Stimulated activated CD8-positive, alpha-beta memory T cell treated with anti-CD3 and anti-CD28 coated beads, Interleukin-7, amount 100 ng/mL, for 4 hours (primary cell): ENCODE measurements at places on chromosomes 7 and 10.

DNA sequence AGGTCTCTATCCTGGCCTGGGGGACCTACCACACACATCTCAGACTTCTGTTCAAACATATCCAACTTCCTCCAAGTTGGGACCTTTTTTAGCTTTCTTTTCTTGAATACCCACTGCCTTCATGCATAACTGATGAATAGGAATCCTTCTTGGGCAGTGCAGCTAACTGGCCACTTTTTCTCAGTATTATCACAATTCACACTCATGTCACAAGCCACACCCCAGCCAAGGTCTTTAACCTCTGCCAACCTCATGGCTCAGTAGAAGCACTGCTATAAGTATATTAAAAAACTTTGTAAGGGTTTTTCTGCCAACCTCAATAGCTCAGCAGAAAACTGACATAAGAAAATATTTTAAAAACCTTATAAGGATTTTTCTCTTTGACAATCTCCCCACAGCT is 44.5 kb downstream of the HHEX start:
- no peak for DNase-seq

DNA sequence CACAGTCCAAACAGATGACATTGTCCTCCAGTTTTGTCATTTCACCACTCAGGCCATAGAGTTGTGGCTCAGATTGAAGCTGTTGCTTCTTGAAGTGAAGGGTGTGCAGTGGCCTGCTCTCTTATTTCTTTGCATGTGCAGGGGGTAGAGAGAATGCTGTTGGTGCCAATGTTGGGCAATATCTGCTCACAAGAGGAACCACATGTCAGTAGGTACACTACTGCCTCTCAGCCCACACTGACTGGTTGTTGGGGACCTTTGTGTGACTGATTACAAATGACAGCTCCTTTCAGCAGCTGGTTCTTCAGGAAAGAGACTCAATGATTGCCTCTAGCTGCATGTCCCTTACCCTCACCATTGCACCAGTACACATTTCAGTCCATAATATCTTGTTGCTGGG is 21.9 kb upstream of the SFTPA1 start:
- DNase-seq, result no peak

DNA sequence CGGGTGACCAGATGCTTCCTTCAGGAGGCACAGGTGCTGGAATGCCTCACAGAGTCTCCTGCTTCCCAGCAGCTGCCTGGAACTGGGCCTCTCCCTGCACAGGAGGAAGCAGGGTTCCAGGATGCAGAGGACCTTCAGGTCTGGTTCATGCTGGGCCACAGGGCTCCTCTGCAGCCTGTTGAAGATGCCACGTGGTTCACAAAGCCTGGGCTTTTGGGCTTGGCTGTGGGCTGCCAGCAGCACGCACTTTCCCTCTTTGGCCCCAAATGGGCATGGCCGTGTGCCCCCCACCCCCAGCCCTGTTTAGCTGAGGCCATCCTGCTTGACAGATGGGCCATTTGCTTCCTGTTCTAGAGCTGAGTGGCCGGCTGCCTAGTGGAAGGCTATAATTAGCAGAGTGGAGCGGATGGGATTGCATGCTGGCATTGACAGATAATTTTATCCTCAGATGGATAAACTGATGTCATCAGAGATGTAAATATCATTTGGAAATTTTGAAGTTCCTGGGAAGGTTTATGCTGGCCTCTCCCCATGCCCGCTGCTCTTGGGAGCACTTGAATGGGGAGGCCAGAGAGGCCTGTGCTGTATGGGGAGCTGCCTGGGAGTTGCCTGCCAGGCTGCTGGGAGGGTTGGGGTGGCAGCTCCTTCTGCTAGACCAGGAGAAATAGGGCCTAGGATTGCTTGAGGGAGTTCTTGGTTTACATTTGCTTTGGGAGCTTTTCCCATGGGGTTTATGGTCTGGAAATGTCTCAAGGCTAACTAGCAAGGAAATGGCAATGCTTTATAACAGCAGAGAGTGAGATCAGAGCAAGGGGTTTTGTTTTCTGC is 28.2 kb downstream of the TSPAN15 start:
- no peak for DNase-seq

- no peak for DNase-seq
Measured at GRCh38 chr7:55026867-55027490, 8.2 kb downstream of the EGFR start.

GRCh38 chr7:127587663-127588018 is 570 bp upstream of the ARF5 start:
- no peak for DNase-seq

DNA sequence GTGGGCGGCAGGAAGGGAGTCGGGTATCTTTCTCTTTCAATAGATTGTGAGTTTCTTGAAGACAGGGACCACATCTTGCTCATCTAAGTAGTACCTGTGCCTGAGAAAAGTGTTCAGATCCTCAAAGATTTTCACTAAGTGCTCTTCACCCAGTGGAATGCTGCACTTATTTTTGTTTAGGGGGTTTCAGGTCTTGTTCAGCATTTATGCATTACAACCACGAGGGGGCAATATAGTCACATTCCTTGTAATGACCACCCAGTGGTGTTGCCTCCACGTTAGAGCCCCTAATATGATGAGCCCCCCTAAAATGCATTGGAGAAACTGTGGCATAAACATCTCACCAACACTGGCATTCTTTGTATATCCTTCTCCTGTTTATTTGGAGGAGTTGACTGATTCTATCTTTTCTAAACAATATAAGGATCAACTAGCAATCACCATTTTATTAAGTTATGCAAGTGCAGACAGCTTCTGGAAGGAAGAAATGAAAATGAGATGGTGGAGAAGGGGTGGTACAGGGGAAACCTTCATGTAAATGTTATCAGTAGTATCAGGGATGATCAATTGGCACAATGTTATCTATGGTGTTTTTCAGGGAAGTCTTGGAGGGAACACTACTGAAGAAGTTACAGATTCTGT is 3.1 kb upstream of the PAPSS2 start:
- no peak for DNase-seq

GRCh38 chr10:123139521-123140163 is 3.9 kb downstream of the HMX3 start:
- DNase-seq, result no peak

- no peak for DNase-seq
Measured at GRCh38 chr10:10734356-10735064, 283.2 kb upstream of the CELF2 start.

- DNase-seq, result no peak
Measured at GRCh38 chr10:112803961-112804401, 146.1 kb upstream of the TCF7L2 start.

DNA sequence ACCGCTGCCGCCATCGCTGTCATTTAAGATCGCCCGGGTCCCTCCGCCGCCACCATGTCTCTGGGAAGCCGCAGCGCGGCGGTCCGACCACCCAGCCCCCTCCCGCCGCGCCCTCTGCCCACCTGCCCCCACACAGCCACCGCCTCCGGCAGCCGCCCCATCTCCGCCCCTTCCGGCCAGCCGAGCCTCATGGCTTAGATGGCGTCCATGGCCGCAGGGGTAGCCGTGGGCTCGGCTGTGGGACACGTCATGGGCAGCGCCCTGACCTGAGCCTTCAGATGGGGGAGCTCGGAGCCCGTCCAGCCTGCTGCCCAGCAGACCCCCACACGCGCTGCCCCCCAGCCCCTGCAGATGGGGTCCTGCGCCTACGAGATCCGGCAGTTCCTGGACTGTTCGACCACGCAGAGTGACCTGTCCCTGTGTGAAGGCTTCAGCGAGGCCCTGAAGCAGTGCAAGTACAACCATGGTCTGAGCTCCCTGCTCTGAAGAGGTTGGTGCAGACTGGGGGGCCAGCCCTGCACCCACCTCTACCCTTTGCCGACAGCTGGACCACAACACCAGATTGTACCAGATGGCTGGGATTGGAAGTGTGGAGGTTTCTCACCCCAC is 38.0 kb upstream of the TARP start:
- no peak for DNase-seq

DNA sequence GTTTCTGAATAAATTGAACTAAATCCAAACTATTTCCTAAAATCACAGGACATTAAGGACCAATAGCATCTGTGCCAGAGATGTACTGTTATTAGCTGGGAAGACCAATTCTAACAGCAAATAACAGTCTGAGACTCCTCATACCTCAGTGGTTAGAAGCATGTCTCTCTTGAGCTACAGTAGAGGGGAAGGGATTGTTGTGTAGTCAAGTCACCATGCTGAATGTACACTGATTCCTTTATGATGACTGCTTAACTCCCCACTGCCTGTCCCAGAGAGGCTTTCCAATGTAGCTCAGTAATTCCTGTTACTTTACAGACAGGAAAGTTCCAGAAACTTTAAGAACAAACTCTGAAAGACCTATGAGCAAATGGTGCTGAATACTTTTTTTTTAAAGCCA is 13.9 kb downstream of the MEST start:
- no peak for DNase-seq
